GM23248 (cell line): ENCODE measurements at places on chromosomes 2 and 18. TPM values are rescaled to one million over a fixed set of nuclear protein-coding genes. Genes with fewer than 3 reads are reported as not detected.

GBX2 gene
- not detected in 2 replicates for total RNA-seq

TCF23 gene
- total RNA-seq: not detected in 2 replicates

GKN1 gene
- total RNA-seq: not detected in 2 replicates

PCARE gene
- total RNA-seq: not detected in 2 replicates

LOXHD1 gene
- not detected in 2 replicates for total RNA-seq
